Gastrocnemius medialis (tissue), 4 donors: ENCODE measurements at places on chromosomes 13 and 19. TPM values are rescaled to one million over a fixed set of nuclear protein-coding genes. Genes with fewer than 3 reads are reported as not detected.

DNA sequence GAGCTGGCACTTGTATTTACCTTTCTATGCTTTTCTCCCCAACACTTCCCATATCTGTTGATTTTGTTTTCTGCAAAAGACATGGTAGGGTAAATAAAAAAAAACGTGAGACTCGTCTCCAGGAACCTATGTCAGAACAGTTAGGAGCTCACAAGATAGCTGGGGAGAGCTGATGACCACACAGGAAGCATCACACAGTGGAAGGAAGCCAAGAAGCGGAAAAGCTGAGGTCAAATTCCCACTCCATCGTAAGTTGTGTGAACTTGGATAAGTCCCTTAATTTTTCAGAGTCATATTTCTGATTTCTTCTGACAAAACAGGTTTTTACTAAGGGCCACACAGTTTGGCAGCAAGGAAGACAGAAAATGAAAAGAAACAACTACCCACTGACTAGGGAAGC is 199.6 kb downstream of the KLF5 start:
- H3K4me1 ChIP-seq = no peaks in the 10 kb centered on the region
- no peak overlapping the region for H3K27ac ChIP-seq
- H3K4me3 ChIP-seq = no peak overlapping the region
- DNase-seq = no peak
- no peaks in the 10 kb centered on the region for H3K36me3 ChIP-seq

DNA sequence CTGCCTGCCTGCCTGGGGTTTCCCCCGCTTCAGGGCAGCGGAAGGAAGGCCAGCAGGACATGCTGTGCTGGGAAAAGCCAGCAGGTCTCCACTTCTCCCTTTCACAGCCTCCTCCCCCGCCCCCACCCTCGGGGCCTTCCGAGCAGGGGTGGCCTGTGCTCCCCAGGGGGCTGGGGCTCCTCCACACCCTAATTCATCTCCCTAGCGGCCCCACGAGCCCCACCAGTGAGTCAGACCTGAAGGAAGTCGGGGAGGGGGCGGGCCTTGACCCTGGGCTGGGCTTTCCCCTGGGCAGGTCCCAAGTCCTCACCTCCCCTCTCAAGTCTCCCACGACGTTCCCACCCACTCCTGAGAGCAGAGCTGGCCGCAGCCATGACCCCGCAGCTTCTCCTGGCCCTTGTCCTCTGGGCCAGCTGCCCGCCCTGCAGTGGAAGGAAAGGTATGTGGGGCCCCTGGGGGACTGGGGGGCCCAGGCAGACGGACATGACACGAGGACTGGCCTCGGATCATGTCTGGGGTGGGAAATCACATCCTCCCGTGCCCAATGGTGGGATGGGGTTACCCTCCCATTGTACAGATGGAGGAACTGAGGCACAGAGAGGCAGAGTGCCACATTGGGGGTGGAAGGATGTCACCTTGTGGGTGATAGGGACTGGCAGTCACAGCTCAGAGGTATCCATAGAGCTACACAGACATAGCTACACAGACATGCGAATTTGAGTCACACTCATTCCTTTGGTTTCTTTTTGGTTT is at the start of gene EBI3:
Gene EBI3, plus strand, starts transcription at position 345 of the 753 bp plus-strand sequence. Its CDS starts 28 bp downstream, at position 373.
- H3K36me3 ChIP-seq = no peaks in the 10 kb centered on the region
- DNase-seq = no peak
- no peak within 1 kb of the TSS for H3K4me3 ChIP-seq
- H3K4me1 ChIP-seq = no peaks in the 10 kb centered on the region
- no peak within 1 kb of the TSS for H3K27ac ChIP-seq

GRCh38 chr13:63184693-63185092 is 1769.0 kb upstream of the PCDH20 start:
- H3K36me3 ChIP-seq = no peaks in the 10 kb centered on the region
- DNase-seq = no peak
- no peak overlapping the region for H3K27ac ChIP-seq
- H3K4me3 ChIP-seq = no peak overlapping the region
- H3K4me1 ChIP-seq = no peaks in the 10 kb centered on the region
- no peaks in the 10 kb centered on the region for H3K27me3 ChIP-seq

DNA sequence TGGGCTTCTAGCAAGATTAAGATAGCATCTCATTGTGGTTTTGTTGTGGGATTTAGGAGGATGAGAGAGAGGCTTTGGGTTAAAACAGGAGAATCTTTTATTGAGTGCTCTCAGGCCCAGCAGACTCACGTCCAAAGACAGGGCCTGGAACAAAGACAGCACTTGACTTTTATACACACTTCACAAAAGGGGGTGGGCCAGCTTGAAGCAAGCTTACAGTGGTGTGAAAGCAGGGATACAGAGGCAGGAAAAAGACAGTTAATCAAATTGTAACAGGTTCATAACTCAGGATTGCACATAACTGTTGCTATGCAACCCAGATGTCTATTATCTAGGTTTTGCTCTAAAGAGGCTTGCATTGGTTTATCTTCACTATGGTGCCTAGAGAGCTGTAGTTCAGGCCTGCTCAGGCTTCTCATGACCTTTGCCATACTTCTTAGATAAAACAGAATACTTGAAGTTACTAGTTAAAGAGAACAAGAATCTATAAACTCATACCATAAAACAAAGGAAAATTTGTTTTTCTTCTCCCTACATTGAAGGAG is 42.2 kb upstream of the CEACAM21 start:
- H3K27ac ChIP-seq = no peak overlapping the region
- no peaks in the 10 kb centered on the region for H3K27me3 ChIP-seq
- H3K4me3 ChIP-seq = no peak overlapping the region
- H3K4me1 ChIP-seq = peaks cover 16% of the 10 kb centered on the region
- no peaks in the 10 kb centered on the region for H3K36me3 ChIP-seq

DNA sequence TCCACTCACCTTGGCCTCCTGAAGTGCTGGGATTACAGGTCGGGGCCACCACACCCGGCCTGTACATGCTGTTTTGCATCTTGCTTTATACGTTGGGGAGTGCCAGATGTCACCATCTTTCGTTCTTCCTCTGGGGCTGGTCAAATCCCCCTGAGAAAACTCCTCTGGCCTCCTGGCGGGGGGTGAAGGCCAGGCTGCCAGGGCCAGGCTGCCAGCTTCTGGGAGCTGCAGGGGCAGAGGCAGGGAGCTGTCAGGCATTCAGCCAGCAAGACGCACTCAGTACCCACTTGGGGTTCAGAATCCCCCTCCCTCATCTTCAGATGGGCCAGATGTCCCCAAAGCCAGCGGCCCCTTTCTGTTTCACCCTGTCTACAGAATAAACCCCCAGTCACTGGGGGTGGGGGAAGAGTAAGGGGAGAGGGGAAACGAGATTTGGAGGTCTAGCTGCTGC is 16.1 kb downstream of the ZSWIM9 start:
- H3K27ac ChIP-seq = no peak overlapping the region
- no peaks in the 10 kb centered on the region for H3K36me3 ChIP-seq
- no peaks in the 10 kb centered on the region for H3K4me1 ChIP-seq
- no peaks in the 10 kb centered on the region for H3K27me3 ChIP-seq
- no peak overlapping the region for H3K4me3 ChIP-seq

GRCh38 chr13:93549326-93550005 is 322.9 kb downstream of the GPC6 start:
- no peaks in the 10 kb centered on the region for H3K36me3 ChIP-seq
- no peak for DNase-seq
- no peaks in the 10 kb centered on the region for H3K27me3 ChIP-seq
- H3K27ac ChIP-seq = no peak overlapping the region

GRCh38 chr19:44596428-44597130 is 16.8 kb upstream of the IGSF23 start:
- no peak overlapping the region for H3K4me3 ChIP-seq
- H3K27me3 ChIP-seq = no peaks in the 10 kb centered on the region
- H3K36me3 ChIP-seq = no peaks in the 10 kb centered on the region
- H3K27ac ChIP-seq = no peak overlapping the region
- no peak for DNase-seq

DNA sequence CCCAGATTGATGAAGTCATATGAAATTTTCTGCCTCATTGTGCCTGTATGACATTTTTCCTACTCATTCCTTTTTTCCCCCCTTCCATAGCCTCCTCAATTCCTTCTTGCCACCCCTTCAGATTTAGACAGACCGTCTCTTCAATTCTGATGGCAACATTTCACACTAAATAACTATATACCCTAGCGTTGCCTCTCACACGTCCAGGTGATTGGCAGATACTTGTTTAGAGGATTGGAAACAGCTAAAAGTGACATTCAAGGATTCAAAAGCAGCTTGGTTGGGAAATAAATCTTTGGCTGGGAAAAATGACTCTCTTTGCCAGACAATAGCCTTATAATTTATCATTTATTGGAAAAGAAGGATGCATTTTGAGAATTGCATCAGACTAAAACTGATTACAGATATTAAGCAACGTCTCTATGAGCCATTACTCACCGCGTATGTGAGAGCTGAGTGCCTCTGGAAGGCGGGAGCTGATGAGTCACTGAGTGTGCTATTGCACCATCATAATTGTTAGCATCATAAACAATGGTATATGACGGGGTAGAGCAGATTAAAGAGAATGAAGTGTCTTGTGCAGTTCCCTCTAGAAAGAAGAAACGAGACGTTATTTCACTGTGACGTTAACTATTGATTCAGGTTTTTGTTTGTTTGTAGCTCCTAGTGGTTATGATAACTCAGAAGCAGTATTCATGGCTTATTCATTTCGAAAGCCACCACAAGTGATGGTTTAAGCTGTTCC is 61.1 kb upstream of the FAM216B start:
- no peaks in the 10 kb centered on the region for H3K27me3 ChIP-seq
- DNase-seq = no peak
- H3K4me3 ChIP-seq = no peak overlapping the region
- H3K36me3 ChIP-seq = no peaks in the 10 kb centered on the region

DNA sequence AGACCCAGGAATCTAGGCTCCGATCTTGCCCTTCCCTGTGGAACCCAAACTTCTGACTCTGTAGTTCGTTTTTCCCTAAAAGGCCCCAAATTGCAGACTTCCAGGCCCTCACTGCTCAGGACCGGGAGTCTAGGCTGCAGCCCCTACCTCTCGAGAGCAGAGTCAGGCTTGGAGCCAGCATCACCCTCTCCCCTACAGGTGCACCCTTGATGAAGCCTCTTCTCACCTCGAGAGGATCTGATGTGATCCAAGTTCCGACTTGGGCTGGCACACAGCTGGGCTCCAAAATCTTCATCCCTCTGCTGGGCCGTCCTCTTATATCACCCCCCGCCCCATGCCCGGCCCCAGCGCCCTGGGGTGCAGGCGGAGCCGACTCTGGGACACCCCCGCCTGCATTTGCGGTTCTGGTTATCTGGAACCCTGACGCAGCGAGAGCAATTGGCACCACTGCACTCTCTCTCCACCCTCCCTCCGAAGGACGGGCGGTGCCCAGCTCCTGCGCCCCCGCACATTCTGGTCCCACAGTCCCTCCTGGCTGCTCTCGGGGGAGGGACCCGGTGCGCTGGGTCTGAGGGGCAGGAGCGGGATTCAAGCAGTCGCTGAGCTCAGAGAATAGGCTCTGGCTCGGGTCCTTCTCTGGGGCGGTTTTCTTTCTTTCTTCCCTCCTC is at the start of gene KLK7:
Gene KLK7, minus strand, starts transcription at position 293 of the 668 bp plus-strand sequence. CDS start 1,518 bp downstream, outside the sequence.
- DNase-seq = no peak
- H3K27ac ChIP-seq = no peak within 1 kb of the TSS
- no peak within 1 kb of the TSS for H3K4me3 ChIP-seq
- no peaks in the 10 kb centered on the region for H3K36me3 ChIP-seq
- no peaks in the 10 kb centered on the region for H3K4me1 ChIP-seq
- no peaks in the 10 kb centered on the region for H3K27me3 ChIP-seq

The ZNF793 gene
- 0.19 TPM for total RNA-seq

GRCh38 chr19:19475849-19476828 is 39.2 kb downstream of the TSSK6 start:
- H3K27ac ChIP-seq = peak overlapping the region; percentile 61
- DNase-seq = no peak
- no peaks in the 10 kb centered on the region for H3K36me3 ChIP-seq
- peaks cover 36% of the 10 kb centered on the region for H3K4me1 ChIP-seq
- H3K4me3 ChIP-seq = no peak overlapping the region

GRCh38 chr13:51912091-51912490 is 50.3 kb downstream of the CCDC70 start:
- no peak for DNase-seq
- H3K27me3 ChIP-seq = no peaks in the 10 kb centered on the region
- H3K4me3 ChIP-seq = no peak overlapping the region

The LRRC8E gene
- not detected for total RNA-seq

The IGFL2 gene
- not detected for total RNA-seq

DNA sequence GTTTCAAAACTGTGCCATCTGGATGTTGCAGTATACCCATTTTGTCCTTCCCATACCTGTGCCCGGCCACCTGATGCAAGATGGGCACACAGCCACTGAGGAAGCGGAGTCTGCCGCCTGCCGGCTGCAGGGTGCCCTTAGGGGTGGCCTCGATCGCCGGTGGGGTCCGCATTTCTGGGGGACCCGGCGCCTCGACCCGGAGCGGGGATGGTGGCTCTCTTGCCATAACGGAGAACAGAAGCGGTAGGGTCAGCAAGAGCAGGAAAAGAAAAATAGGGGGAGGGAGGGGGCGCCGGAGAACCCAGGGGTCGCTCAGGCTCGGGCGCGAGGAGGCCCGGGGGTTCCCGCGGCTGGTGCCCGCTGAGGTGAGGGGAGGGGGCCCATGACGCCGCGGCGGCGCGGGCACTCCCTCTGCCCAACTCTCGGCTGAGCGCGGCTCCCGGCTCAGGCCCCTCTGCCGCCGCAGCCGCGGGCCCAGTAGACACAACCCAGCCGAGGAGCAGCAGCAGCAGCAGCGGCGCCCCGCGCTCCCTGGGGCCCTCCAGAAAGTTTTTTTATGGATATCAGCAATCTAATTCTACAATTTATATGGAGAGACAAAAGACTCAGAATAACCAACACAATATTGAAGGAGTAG is 13.8 kb upstream of the CYP4F2 start:
- DNase-seq = no peak
- H3K4me3 ChIP-seq = no peak overlapping the region
- no peak overlapping the region for H3K27ac ChIP-seq
- H3K36me3 ChIP-seq = no peaks in the 10 kb centered on the region

GRCh38 chr19:18939922-18940768 is 872 bp downstream of the HOMER3 start:
- H3K4me1 ChIP-seq = peaks cover 12% of the 10 kb centered on the region
- peak overlapping the region; percentile 96 for H3K27ac ChIP-seq
- DNase-seq = peak; percentile 93
- no peaks in the 10 kb centered on the region for H3K27me3 ChIP-seq
- H3K4me3 ChIP-seq = peak overlapping the region; percentile 67

The TMEM238 gene
- total RNA-seq = 1.3 TPM
